Panc1 (cell line): ENCODE measurements at places on chromosomes 5 and 9. TPM values are rescaled to one million over a fixed set of nuclear protein-coding genes. Genes with fewer than 3 reads are reported as not detected.

DNA sequence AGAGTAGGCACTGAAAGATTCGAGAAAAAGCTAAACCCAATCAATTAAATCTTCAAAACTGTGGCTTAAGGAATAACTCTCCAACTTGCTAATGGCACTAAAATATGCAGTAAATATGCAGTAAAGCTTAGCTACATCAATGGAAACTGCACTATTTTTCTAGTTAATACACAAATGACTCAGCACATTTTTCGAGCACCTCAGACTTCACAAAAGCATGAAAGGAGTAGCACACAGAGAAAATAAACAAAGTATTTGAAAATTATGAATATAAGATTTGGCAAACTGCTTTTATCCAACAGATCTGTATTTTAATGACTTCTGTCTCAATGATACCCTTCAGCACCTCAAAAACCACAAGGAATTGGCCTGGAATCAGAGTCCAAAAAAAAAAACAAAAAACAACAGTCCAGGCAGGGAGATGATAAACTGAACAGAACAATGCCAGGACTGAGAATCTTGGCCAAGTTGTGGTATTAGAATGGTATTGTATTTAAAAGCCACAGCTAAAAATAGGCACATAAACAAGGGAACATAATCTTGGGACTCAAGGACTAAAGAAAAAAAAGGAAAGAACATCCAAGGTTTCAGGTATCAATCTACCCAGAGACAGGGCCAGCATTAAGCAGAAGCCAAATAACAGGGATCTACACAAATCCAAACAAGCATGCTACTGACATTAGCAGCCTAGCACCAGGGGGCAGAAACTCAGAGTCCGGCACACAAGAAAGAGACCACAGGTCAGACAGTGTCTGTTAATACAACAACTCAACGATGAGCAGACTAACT, 21.4 kb downstream of the TMEM245 start:
- DNase-seq: no peak
- H3K27ac ChIP-seq: peak overlapping the region; percentile 71
- H3K36me3 ChIP-seq: peaks cover under 1% of the 10 kb centered on the region
- peaks cover 50% of the 10 kb centered on the region for H3K4me1 ChIP-seq
- no peak overlapping the region for H3K4me3 ChIP-seq

Gene IL4
- not detected for total RNA-seq

Gene ANKRD20A1
- 1.9 TPM for total RNA-seq

Gene RASEF
- 2.9 TPM for total RNA-seq
